ENCODE measurements at places on chromosomes 3 and 15.

DNA sequence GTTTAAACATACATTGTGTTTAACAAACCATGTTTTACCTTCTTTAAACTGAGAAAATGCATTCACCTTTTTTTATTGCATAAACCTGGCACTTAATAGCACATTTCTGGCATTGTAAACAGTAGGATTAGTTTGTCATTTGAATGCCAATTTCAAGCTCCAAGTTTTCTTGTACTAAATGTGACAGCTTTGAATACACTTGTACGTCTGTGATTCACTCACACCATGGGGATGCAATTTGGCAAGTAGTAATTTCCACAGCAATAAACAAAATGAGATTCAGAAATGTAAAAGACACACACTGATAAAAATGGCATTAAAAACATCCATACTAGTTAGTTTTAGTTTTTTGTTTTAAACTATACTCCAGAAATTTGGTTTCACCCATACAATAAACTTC, 598.9 kb downstream of the SI start:
- no peak for DNase-seq

- no peak for DNase-seq
These were observed 22.3 kb upstream of the CFAP161 start for GRCh38 chr15:81111510-81112470.

DNA sequence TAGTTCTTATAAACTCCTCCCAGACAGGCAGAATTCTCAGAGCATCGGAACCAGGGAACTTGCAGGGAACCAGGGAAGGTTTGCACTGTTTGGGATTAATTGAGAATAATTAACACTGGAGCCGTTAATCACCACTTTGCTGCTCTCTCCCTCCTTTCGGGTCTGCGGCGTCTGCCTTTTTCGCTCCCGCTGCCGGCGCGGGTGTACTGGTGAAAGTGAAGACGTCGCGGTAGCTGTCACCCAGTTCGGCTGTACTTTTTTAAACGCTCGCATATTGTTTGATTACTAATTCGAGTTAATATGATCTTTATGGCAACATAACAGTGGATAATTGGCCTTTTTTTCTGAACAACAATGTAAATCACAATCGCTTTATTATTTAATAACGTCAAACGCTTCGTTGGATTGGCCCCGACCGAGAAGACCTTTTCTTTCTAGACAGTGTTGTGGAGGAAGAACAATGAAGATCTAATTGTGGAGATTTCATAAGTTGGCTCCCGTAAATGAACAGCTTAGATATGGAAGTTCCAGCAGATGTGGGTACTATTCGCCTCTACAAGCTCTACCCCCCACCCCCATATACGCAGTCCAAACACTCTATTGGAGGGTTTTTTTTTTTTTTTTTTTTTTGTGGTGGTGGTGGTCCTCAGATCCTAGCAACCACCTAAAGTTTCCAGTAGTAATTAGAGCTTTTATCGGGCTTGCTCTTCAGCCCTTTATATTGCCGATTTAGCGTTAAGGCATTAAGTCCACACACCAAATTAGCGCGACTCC, 12.7 kb downstream of the SOX2 start:
- no peak for DNase-seq

- DNase-seq = no peak
These were observed 10.9 kb downstream of the ACSBG1 start for GRCh38 chr15:78223396-78224022.

- DNase-seq = no peak
These were observed 153.5 kb downstream of the UACA start for GRCh38 chr15:70609889-70610288.

DNA sequence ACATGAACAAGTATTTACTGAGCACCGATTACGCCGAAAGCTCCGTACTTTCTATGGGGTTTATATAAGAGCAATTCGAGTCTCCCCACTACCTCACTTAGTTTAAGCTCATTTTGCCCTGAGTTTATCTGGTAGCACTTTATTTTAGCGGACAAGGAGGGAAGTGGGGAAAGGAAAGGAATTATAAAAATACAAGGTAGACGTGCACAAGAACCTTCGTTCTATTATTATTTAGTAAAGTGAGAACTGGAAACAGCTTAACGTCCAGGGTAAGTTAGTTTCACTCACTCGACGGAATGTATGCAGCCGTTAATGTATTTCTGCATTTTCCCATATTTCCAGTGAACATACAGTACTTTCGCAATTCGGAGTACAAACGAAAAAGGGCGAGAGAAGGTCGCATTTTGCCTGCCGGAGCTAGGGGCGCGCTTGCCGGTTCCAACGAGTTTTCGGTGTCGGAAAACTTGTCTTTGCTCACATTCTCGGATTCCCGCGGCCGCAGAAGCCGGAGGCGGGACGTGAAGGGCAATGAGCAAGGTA, 1.2 kb upstream of the STT3B start:
- no peak for DNase-seq

DNA sequence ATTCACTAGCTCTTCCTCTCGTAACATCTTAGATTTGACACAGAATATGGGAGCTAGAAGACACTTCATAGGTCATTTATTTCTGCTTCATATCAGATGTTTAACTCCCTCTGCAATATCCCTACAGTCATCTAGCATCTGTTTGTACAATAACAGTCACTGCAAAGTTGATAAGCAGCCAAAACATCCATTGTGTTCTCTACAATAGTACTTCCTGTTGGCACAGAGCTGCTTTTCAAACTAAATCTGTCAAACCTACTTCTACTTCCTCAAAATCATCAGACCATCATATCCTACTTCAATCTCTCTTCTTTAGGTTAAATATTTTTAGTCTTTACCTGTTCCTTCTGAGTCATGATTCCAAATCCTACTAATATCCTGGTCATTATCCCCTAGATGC, 233.2 kb downstream of the FGF12 start:
- DNase-seq = no peak

- DNase-seq = no peak
These were observed 22.6 kb downstream of the CLDN18 start for GRCh38 chr3:138032567-138032966.

DNA sequence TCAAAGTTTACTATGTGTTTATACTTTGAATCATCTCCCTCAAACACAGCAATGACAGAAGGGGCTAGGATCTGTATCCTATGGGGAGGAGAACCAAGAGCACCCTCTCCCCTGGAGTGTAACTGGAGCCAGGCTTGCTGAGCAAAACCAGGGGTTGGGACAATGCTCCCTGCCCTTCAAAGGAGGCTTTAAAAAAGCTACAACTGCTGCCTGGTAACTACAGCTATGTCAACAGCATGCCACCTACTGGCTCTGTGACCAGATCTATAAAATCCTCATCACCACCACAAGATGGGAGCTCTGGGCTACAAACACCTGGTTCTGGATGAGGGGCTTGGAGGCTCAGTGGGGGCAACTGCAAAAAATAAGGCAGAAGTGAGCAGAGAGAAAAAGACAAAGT, 61.9 kb downstream of the ANO10 start:
- DNase-seq = no peak

DNA sequence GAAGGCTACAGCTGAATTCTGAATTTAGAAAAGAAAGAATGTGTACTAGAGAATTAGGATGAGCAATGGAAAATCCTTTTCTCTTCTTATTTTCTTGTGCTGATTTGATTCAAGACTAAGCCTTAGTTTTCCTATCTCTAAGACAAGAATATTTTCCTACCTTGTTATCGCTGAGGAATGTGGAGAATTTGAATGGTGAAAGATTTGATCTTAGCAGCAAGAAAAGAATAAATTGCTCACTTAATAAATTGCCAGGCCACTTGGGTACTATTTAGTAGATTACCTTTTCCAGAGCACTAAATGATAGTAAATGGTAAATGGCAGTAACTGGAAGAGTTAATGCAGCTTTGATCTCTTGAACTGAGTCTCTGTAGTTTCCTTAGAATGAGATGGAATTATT, 145.7 kb upstream of the MEIS2 start:
- DNase-seq = no peak

GRCh38 chr3:150184426-150185071, 213.9 kb upstream of the PFN2 start:
- no peak for DNase-seq

- no peak for DNase-seq
These were observed 2.4 kb upstream of the CFAP91 start for GRCh38 chr3:119700269-119700919.

- no peak for DNase-seq
These were observed 106.8 kb downstream of the SEMA6D start for GRCh38 chr15:47824147-47824546.

DNA sequence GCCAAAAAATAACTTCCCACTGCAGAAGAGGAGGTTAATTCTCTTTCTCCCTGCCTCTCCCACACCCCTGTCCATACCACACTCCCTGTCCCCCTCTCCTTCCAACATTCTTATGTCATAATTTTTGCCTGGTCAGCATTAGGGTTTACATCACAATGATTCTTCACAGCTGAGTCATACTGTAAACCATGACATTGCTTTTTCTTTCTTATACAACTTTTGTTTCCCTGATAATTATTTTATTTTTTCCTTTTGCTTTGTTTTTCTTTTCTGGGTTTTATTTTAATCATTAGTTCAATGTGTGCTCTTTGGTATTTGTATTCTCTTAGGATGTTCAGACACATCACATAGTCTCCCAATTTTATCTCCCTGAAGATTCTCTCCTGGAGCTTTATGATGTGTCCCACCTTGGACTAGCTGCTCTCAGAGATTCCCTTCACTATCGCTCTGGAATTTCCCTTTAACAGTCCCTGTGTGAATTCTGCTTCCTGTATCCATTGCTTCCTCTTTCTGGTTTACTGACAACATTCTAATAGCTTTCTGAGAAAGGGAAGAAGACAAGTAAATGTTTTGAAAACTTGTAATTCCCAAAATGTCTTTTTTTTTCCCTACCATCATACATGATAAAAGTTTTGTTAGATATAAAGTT, 70.7 kb downstream of the SOX2 start:
- no peak for DNase-seq

GRCh38 chr15:88506628-88507027, 39.1 kb downstream of the MRPS11 start:
- no peak for DNase-seq

- DNase-seq = no peak
These were observed 181.4 kb upstream of the GADL1 start for GRCh38 chr3:31075876-31076275.

Data from activated naive CD8-positive, alpha-beta T cell treated with anti-CD3 and anti-CD28 coated beads, Interleukin-2, amount 50 U/mL, for 16 hours (primary cell).